ENCODE measurements at places on chromosomes 1 and 21.

DNA sequence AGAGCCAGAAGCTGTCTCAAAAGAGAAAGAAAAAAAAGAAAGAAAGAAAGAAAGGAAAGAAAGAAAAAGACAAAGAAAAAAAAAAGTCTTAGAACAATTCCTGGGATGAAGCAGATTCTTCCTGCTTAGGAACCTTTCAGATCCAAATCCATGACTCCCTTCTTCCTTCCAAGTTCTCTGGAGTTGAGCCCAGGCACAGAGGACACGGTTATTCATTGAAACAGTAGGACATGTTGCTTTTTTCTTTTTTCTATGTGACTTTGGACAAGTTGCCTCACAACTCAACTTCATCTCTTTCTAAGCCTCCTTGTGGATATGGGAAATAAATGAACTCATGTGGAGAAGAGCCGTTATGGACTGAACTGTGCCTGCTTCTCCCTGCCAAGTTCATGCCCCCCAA is 14.7 kb upstream of the TNFRSF8 start:
- no peak for DNase-seq

DNA sequence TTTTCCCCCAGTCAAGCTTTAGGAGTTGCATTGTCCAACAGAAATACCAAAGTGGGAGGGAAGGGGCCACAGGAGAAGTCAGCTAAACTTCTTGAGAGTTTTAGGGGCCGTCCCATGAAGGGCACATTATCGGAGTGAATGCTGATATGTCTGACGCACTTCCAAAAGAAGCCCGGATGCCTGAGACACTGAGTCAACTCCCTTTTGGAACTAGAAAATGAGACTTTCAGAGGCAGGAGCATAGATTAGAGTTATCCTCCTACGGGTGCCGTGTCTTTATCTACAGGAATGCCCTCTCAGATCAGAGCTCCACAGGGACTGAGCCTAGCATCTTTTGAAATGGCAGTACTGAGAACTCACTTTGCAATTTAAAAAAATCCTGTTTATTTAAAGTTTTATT is 13.1 kb downstream of the ACTN2 start:
- no peak for DNase-seq

- no peak for DNase-seq
Observed at GRCh38 chr21:24375201-24375600, 1232.1 kb downstream of the MRPL39 start.

GRCh38 chr1:57357462-57357861 is 66.4 kb downstream of the DAB1 start:
- DNase-seq = no peak

GRCh38 chr1:114756949-114757454 is 782 bp downstream of the CSDE1 start:
- DNase-seq = peak; percentile 56

DNA sequence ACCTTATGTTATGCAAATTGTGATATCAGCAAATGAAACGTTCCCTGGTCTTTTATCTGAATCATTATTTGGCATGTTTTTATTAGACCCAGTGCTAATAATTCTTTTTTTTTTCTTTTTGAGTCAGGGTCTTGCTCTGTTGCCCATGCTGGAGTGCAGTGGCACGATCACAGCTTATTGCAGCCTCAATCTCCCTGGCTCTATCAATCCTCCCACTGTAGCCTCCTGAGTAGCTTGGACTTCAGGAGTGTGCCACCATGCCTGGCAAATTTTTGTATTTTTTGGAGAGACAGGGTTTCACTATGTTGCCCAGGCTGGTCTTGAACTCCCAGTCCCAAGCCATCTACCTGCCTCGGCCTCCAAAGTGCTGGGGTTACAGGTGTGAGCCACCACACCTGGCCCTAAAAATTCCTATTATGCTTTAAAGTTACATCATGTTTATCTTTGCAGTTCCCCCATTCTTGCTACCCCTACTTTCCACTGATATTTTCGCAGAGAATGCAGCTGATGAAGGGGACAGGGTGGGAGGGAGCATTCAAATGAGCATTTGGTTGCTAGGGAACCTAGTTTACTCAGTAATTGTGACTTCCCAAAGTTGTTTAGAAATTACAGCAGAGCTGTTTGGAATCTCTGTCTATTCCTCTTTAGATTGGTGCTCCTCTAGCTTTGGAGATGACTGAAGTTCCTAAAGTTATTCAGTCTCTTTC is 18.4 kb downstream of the C1orf21 start:
- no peak for DNase-seq

GRCh38 chr1:77288275-77288674 is 6.5 kb downstream of the AK5 start:
- DNase-seq = peak; percentile 24

DNA sequence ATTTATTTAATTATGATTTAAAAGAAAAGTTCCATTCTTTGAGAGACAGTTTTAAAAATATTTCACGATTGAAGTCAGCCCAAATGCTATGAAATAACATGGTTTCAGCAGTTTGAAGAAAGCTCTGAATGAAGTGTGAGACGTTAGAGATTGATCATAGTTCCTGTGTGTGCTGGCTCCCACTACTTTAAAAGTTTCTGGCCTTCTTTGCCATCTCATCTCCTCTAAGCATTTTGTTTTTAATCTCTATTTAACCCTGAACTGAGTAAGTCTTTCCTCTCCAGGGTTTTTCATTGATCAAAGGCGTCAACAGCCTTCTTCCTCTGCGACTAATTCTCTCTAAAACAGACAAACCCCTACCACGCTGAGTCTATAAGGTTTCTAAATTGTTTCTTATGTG is 225.3 kb upstream of the B3GALT2 start:
- DNase-seq = no peak

- DNase-seq = no peak
Observed at GRCh38 chr1:232384171-232384883, 245.6 kb downstream of the SIPA1L2 start.

DNA sequence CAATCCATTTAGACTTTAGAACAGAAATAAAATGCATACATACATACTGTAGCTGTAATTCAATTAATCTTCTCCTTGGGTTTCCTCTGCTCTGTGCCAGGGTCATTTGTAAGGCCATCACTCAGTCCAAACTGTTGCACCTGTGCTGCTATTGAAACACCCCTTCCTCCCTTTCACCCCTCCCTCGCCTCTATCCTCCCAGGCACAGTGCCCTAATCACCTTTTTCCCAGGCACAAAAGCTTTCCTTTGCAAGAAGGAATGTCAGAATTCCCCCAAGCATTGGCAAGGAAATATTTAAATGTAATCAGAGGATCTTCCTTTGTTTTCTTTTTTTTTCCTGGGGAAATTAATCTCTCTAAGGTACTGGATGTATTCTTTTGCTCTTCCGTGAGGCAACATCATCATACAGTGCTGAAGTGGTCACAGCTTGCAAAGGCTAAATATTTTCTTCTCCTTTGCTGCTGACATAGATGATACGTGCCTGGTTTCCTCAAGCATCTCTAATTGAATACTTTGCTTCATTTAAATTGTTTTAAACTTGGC is 339.3 kb upstream of the NR5A2 start:
- no peak for DNase-seq

DNA sequence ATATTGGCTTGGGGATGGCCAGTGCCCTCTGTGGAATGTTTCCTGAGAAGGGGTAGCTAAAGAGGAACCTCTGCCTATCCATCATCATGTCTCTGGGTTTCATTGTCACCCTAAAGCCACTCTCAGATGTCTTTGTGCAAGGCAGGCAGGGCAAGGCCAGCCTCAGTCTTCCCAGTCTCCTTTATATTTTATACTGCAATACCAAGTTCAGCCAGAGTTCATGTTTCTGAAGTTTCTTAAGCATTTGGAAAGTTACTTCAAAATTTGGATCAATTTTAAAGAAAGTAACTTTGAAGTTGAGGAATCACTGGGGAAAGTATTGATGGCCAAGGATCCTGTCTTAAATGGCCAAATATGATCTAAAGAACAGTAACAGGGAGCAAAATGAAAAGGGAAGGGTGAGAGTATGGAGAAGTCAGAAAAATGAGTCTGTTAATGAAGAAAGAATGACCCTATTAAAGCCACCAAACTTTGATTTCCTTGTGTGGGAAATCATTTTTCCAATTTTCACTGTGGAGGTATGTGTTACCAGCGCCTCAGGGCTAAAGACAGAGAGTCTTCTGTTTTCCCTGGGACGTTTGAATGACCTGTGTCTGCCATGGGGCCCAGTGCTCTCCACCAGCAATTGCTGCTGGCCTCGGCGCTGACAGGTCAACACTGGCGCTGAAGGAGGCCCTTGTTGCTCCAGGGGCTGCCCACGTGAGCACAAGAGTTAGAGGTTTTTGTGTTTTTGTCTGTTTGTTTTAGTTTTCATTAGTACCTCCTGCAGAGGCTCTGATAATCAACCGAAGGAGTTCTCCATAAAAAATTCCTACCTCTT is 93.9 kb downstream of the ATP5PO start:
- no peak for DNase-seq

DNA sequence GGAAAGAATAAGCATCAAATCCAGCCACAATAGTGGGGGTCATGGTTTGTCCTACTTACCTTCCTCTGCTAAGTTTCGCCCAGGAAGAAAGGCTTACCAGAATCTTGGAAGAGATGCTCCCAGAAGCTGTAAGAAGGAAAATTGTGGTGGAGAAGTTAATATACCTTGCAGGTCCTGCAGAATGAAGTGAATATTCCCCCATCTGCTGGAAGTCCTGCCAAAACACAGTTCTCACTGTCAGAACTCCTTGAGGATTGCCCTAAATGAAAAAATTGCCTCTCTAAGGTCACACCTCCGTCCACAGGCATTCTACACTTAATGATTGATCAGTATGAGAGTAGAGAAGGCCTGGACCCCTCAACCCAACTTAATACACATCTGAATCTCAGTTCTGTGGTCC is 78.4 kb upstream of the RGS21 start:
- no peak for DNase-seq

- no peak for DNase-seq
Observed at GRCh38 chr1:206682111-206682510, 2.6 kb upstream of the MAPKAPK2 start.

DNA sequence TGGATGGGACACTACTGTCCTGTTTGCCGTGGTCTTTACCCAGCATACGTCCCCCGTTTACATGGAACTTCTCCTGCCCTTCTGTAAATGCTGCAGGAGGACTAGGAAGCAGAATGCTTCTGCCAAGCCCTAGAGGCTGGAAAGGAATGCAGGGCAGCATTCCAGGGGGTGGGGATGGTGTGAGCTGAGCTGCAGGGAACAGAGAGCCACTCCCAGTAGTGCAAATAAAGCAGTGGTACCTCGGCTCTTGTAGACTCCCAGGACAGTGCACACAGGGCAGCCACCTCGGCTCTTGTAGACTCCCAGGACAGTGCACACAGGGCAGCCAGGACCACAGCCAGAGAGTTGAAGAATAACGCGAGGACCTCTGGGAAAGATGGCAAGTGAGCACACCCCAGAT is 35.4 kb downstream of the PTPRU start:
- peak; percentile 63 for DNase-seq

DNA sequence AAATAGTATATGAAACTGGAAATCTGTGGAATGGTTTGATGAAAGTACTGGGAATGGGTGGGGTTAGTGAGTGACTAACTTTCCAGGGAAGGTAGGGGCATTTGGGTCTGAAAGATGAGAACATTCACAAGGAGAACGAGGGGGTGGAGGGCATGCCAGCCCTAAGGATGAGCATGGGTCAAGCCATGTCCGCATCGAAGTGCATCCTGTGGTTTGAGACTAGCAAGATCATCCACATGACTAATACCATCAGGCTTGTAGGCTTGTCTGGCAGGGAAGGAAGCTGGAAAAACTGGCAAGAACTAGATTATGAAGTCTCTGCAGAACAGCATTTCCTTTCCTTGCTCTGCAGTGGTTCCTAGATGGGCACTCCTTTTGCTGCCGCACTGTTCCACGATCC is 70.4 kb upstream of the UBE2U start:
- peak; percentile 96 for DNase-seq

- no peak for DNase-seq
Observed at GRCh38 chr1:156895455-156895812, 1.9 kb downstream of the PEAR1 start.

GRCh38 chr1:33045814-33046213 is 9.1 kb upstream of the AK2 start:
- no peak for DNase-seq

GRCh38 chr1:30804352-30804751 is 46.8 kb upstream of the LAPTM5 start:
- DNase-seq = no peak

DNA sequence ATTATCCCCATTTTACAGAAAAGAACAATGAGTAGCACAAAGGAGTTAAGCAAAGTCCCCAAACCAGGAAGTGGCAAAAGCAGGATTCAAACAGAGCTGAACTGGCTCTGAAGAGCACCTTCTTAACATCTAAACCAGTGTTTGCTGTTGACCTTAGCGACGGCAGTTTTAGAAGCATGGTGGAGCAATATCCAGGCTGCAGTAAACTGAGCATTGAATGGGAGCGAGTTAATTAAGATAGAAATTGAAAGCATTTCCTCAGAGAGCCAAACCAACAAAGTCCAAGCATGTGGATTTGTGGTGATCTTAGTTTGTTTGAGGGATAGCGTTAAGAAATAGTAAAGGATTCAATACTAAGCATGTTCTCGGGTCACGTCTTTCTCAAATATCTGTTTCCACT is 13.4 kb upstream of the ZNF281 start:
- DNase-seq = peak; percentile 66

DNA sequence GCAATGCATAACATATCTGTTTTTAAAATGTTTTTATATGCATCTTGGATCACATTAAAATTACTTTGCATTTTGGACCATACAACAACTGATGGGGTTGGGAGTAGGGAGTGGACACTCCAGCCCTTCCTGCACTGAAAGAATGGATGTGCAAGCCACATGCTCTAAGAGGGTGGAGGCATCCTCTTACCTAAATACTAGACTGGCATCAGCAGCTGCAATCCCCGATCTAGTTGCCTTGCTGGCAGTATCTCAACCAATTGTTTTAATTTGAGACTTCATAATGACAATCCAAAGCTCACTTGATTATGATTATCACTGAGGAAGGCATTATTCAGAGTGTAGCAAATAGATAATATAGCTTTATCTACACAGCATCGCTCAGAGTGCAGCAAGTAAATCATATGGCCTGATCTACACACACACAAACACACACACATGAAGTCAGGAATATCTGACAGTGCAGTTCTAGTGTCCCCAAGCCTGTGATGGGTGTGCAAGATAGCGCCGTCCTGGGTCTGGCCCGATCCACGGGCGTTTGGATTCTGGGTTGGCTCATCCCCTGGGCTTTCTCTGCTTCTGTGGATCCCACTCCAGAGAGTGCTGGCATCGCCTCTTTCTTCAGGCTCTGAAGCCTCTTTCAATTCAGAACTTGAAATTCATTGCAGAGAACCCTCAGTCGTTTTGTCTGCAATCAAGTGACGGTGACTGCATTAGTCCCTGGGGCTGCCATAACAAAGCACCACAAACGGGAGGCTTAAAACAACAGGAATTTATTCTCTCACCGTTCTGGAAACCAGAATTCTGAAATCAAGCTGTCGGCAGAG is 181.3 kb downstream of the ETS2 start:
- DNase-seq = no peak

GRCh38 chr1:206706298-206706791 is 21.6 kb downstream of the MAPKAPK2 start:
- DNase-seq = peak; percentile 88

- no peak for DNase-seq
Observed at GRCh38 chr1:112445596-112445995, 49.6 kb downstream of the CTTNBP2NL start.
